T-helper 1 cell (primary cell): ENCODE measurements at places on chromosomes 3 and 15.

- DNase-seq = no peak
Measured at GRCh38 chr3:132657869-132658747, 1.5 kb downstream of the ACAD11 start.

GRCh38 chr15:46709460-46710083, 1007.7 kb upstream of the SEMA6D start:
- DNase-seq = no peak

- DNase-seq = no peak
Measured at GRCh38 chr3:99023590-99024192, 122.2 kb upstream of the DCBLD2 start.

GRCh38 chr3:47701388-47701787, 80.3 kb downstream of the SMARCC1 start:
- no peak for DNase-seq

- no peak for DNase-seq
Measured at GRCh38 chr3:134486577-134487041, 752 bp downstream of the CEP63 start.

GRCh38 chr3:170513642-170514041, 72.2 kb downstream of the SLC7A14 start:
- DNase-seq = no peak

GRCh38 chr3:72123908-72124441, 339.0 kb upstream of the PROK2 start:
- no peak for DNase-seq

- DNase-seq = no peak
Measured at GRCh38 chr15:58932710-58933280, 684 bp downstream of the SLTM start.

- peak; percentile 10 for DNase-seq
Measured at GRCh38 chr3:186025161-186025560, 83.7 kb downstream of the ETV5 start.

DNA sequence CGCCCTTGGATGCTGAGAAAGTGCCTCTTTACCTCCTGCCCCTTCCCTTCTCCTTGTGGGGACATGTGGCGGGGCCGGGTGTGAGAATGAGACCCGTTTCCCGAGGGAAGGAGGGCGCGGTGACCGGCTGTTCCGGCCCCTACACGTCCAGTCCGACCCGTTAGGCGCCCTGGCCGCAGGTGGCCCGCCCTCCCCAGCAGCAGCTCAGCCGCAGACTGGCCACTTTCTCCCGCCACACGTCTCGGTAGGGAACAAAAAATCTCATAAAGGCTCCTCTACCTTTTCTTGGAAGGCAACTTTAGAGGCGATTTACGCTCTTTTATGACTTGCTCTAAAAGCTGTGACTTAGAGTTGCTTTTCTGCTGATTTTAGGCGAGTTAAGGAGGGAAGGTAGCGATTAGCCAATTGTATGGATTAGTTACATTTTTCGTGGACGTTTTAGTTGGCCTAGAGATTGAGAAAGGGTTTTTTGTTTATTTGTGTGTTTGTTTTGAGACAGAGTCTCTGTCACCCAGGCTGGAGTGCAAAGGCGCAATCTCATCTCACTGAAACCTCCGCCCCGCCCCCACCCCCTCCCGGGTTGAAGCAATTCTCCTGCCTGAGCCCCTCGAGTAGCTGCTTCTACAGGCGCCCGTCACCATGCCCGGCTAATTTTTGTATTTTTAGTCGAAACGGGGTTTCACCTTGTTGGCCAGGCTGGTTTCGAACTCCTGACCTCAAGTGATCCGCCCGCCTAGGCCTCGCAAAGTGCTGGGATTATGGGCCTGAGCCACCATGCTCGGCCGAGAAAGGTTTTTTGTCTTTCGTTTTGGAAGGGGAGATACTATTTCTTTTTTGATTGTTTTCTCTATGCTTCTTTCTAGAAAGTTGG, 8.3 kb upstream of the PGPEP1L start:
- DNase-seq = no peak

DNA sequence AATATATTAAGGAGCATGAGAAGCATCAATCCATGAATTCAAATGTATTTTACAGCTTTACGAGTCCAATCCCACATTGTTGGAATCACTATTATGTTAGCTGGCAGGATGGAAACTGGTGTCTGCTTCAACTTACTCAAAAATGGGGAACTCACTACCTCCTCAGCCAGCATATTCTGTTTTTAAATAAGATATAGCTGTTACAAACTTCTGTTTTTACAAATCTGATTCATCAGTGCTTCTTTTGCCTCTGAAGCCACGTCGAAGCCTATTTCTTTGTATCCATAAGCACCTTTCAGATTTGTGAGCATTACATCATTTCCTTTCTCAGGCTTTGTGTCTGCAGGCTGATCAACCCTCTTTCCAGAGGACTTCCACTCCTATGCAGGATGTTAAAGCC, 105.9 kb downstream of the TPRG1 start:
- DNase-seq = no peak

- DNase-seq = no peak
Measured at GRCh38 chr3:183690402-183690995, 7.1 kb upstream of the YEATS2 start.

DNA sequence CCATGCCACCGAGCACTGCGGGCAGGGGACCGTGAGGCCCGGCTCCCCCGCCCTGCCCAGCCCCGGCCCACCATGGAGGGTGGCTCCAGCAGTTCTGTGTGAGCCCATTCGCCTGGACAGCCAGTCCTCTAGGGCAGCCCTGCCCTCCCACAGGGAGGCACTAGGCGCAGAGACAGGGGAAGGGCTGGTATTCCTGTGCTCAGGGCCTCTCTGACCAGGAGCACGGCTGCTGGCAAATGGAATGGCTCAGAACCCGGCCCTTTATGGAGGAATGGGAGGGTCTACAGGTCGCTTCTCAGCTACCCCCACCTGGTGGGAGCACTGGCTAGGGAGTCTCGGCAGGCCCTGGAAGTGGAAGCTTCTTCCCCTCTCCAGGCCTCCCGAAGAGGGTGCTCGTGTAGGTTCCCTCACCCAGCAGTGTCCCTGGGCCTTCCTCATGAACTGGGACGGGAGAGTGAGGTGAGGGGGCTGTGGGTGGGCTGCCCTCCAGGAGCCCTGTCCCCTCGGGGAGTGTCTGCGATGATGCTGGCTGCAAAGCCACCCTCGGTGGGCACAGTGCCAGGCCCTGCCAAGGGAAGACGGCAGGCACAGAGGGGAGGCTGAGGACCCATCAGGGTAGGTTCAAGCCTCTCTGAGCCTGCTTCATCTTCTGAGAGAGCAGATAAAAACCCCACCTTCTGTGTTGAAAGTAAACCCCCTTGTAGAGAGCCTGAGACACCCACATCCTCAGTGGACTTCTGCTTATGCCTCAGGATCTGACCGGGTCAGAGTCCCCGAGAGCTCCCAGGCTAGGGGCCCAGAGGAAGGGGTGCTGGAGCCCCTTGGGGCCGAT, 1.5 kb downstream of the MELTF start:
- DNase-seq = no peak

- DNase-seq = no peak
Measured at GRCh38 chr3:12155828-12156227, 2.9 kb downstream of the TIMP4 start.

GRCh38 chr3:140238646-140239314, 303.8 kb downstream of the CLSTN2 start:
- DNase-seq = no peak

GRCh38 chr3:97264180-97264579, 449.8 kb downstream of the EPHA6 start:
- no peak for DNase-seq

- DNase-seq = no peak
Measured at GRCh38 chr3:141262308-141262705, 30.7 kb downstream of the PXYLP1 start.

DNA sequence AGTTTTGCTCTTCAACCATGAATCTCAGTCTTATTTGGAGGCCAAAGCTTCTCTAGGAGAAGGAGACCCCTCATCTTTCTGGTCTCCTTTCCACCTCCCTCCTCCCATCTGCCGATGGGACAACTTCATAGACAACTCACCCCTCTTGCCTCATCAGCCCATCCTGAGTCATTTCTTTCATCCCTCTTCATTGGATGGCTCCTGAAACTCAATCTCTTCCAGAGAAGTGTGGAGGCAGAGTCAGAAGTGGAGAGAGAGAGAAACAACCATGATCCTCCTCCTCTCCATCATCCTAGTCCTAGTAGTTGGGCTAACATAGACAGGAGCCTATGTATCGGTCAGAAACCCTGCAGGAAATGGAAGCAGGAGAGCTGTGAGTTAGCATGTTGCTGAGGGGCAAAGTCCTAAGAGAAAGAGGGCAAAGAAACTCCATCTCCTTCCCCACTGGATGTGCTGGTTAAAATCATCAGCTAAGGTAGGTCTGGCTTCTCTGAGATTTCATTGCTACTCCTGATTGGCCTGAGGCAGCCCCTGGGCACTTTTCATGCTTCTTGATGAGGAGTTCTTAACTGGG, 21.3 kb upstream of the HCN4 start:
- no peak for DNase-seq

DNA sequence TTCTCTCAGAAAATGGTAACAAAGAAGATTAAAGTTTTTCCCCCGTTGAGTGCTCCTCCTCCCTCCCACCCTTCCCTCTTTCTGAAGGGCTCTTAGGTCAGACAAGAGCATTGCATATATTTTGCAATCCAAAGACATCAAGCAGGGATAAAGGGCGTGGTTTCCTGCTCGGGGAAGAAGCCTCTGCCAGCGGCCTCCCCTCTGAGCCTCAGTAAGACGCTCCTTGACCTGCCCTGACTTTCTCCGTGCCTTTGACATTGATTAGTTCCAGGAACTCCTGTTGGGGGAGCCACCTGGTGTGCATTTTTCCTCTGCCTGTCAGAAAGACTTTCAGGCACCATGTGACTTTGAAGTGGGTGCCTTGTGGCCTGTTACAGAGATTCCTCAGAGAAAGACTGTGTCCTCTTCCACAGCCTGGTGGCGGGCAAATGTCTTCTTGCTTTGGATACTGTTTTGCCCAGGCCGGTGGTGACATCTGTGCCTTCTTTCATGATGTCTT, 87.2 kb upstream of the TBL1XR1 start:
- peak; percentile 3 for DNase-seq

DNA sequence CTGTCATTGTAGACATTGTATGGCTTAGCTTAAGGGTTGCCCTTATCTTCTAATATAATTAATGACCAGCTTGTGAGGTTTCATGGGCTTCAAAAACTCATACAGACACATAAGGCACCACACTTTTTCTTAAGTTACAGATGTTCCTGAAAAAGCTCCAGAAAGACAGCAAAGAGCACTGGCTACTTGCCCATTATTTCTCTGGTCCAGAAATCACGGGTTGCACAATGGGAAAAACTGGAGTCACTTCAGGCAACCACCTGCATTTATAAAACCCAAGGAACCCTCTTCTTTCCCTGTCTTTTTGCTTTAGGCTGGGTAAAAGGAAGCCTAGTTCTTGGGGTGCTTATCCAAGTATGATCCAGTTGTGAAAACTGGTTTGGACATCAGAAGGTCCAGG, 2.3 kb upstream of the COL6A6 start:
- no peak for DNase-seq

DNA sequence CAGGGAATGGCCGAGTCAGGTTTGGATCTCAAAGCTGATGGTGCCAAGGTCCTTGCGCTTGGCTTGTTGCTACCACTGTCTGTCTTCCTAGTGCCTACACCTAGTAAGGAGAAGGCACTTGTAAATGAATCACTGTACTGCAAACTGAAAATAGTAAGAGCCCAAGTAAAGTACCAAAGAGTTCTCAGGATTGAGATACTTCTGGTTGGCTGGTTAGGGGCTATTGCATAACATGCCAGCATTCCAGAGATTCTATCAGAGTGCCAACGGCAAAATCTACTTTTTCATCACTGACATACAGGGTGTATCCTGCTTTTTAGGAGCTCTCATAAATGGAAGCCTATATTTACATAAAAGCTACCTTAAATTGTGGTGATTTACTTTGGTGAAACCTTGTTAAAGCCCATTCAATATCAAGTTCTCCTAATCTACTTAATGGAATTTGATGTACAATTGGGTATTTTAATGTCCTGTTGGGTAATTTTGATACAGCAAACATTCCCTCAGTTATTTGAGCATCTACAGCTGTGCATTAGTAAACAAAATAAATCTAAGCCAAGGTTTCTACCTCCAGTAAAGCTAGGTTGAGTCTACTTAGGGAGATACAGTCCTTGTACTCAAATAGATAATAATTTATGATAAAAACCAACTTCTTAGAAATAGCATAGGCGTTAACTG, 30.7 kb upstream of the CHD2 start:
- no peak for DNase-seq

DNA sequence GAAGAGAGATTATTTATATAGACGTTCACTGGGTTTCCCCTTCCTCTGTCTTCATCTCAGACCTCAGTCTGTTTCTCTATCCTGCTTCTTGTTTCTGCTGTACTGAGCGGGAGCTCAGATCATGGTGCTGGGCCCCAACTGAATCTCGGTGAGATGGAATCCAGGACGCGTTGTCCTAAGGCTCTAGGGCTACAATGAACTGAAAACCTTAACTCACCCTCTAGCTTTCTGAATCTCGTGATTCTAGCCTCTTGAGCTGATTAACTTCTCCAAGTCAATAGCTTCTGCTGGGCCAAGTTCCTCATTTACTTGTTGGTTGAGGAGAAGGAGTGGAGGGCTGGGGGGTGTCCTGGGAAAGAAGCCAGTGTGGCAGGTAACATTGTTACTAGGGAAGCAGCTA, 32.7 kb upstream of the MAP3K13 start:
- DNase-seq = no peak

DNA sequence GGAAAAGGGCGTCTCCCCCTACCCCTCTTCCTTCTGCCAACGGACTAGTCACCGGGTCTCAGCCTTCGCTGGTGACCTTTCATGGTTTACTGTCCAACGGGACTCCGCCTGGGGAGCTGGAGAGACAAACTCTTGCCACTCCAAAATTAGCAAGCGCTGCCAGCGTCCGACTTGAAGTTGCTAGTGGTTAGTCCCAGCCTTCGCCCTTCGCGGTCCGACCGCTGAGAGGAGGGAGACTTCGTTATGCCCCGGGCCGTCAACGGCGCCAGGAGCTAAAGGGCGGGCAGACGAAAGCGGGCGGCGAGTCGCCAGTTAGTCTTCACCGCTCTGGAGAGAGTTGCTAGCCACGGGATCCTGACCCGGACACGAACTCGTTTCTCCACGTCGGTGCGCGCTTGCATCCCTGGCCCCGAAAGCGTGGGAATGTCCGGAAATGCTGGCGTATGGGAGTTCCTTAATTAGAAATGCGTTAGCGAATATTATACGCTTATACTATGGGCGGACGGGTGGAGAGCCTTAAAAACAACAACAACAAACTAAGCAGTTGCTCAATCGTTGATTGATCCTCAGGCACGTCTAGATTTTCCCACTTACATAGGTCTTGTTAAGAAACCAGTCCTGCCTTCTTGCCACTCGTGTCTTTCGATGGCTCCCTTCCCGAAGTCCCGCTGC, 716 bp downstream of the SMC4 start:
- peak; percentile 23 for DNase-seq
